ENCODE measurements at places on chromosomes 1 and 21. TPM values are rescaled to one million over a fixed set of nuclear protein-coding genes. Genes with fewer than 3 reads are reported as not detected.

DNA sequence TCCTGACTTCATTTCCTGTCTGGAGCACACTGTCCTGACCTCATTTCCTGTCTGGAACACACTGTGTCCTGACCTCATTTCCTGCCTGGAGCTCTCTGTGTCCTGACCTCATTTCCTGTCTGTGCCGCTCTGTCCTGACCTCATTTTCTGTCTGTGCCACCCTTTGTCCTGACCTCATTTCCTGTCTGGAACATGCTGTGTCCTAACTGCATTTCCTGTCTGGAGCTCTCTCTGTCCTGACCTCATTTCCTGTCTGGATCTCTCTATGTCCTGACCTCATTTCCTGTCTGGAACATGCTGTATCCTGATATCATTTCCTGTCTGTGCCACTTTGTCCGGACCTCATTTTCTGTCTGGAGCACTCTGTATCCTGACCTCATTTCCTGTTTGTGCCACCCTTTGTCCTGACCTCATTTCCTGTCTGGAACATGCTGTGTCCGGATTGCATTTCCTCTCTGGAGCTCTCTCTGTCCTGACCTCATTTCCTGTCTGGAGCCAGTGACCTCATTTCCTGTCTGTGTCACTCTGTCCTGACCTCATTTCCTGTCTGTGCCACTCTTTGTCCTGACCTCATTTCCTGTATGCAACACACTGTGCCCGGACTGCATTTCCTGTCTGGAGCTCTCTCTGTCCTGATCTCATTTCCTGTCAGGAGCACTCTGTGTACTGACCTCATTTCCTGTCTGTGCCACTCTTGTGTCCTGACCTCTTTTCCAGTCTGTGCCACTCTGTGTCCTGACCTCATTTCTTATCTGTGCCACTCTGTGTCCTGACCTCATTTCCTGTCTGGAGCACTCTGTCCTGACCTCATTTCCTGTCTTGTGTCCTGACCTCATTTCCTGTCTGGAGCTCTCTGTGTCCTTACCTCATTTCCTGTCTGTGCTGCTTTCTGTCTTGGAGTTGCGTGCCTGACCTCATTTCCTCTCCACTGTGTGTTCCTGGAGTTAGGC is 27.6 kb downstream of the SKI start:
- DNase-seq: no peak

GRCh38 chr1:156691665-156692440 is 13.5 kb downstream of the CRABP2 start:
- DNase-seq: no peak

DNA sequence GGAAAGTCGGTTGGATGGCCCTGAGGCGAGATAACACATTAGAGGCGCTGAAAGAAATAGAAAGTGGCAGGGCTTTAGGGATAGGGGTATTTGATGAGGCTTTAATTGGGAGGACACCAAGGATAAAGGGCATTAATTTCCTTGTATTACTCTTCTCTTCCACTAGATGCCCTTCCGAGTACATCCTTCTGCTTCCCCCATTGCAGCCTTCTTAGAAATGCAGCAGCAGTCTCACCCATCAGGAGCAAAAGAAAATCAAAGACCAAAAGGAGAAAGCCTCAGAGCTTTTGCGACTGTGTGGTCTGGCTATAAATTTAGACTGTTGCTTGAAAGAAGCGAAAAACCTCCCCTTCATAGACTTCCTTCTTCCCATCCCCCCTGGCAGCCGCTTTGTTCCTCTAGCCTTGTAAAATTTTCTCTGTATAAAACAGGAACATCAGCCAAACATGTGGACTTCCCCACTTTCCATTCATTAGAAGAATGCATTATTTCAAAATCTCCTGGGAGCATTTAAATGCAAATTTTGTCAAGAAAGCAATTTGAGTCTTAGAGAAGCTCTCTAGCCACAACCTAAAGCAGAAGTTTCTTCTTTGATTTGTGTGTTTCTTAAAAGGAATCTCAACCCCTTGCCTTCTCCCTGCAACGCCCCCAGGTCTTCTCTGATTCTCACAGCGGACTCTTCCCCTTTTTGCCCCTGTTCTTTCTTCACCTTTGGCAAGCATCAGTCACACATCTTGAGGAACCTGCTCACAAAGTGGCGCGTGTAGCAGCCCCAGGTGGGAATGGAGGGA is 76.6 kb downstream of the NDUFS5 start:
- no peak for DNase-seq

The CHIA gene
- not detected for polyA plus RNA-seq

The ORC1 gene
- polyA plus RNA-seq: 7.4 TPM

The C1orf167 gene
- polyA plus RNA-seq: 0.36 TPM

- no peak for DNase-seq
Observed at GRCh38 chr21:45917241-45917640, 64.3 kb upstream of the COL6A1 start.

DNA sequence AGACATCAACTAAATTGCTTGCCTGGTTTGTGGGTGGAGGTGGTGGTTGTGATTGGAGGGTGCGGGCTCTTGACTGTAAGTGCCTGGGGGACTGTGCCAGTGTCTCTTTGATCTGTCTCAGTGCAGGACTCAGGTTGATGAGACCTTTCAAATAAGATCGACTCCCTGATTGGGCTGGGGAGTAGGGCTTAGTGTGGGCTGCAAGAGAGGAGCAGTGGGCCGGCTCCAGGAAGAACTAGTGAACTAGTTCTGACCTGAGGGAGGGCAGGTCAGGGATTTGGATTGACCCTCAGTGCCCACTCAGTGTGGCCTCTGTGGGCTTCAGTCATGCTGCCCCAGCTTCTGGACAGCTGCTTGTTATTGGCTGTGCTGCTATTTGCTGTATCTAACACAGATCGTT is 130.6 kb upstream of the CACNA1E start:
- no peak for DNase-seq

DNA sequence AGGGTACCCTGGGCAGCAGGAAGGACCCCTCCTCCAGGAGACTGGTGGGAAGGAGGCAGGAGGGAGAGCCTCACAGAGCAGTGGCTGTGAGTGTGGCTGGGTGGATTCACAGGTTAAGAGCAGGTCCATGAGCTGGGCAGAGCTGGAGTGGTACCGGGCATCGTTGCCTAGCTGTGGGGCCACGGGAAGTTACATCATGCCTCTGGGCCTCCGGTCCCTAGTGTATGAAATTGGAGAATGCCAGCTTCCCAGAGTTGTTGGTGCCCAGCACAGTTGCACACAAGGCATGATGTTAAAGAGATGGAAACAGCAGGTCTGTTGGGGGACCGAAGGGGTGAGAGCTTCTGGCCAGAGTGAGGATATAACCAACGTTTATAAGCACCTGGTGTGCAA is 18.5 kb downstream of the FOXO6 start:
- DNase-seq: no peak

GRCh38 chr1:182460550-182460951 is 10.6 kb downstream of the RGSL1 start:
- DNase-seq: no peak

DNA sequence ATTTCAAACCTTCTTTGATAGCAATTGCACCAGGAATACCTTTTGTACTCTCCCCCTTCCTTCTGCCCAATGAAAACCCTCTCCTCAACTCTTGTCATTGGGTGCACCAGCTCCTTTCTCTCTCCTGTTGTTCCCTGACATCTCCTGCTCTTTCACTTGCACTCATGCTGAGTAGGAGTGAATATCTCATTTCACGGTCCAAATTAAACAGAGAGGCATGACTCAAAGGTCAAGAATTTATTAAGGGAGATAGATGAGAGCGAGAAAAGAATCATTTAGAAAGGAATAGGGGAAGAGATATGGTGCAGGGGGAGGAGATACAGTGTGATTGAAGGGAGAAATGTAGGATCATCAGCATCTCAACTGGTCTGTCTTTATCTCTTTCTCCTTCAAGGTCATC is 22.1 kb downstream of the AIM2 start:
- DNase-seq: no peak

- DNase-seq: no peak
Observed at GRCh38 chr1:6554907-6555778, at the start of gene TAS1R1. Gene TAS1R1, plus strand, starts transcription at chr1:6555307. Its CDS starts 67 bp downstream, at chr1:6555374.

- DNase-seq: no peak
Observed at GRCh38 chr1:94345148-94345721, 73.0 kb upstream of the ABCD3 start.

DNA sequence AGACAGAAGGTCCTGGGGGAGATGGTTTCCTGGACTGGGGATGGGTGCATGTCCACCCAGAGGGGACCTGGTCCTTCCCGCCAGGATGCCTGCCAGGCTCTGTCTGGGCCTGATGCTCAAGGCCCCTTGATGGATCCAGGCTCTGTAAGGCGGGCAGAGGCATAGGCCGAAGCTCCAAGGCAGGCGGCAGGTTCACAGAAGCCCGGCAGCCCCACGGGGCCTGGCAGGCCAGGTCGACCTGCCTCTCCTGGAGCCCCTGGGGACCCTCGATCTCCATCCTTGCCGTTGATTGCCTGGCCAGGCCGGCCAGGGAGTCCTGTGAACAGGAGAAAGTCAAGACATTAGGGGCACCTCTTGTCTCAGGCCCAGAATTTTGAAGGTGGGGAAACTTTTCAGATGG is 16.0 kb downstream of the COL9A2 start:
- no peak for DNase-seq

The CA6 gene
- not detected for polyA plus RNA-seq

The NMNAT2 gene
- polyA plus RNA-seq: 4.3 TPM

The TCEA3 gene
- 44.9 TPM for polyA plus RNA-seq

- no peak for DNase-seq
Observed at GRCh38 chr1:147892216-147892615, 10.4 kb upstream of the GJA8 start.

DNA sequence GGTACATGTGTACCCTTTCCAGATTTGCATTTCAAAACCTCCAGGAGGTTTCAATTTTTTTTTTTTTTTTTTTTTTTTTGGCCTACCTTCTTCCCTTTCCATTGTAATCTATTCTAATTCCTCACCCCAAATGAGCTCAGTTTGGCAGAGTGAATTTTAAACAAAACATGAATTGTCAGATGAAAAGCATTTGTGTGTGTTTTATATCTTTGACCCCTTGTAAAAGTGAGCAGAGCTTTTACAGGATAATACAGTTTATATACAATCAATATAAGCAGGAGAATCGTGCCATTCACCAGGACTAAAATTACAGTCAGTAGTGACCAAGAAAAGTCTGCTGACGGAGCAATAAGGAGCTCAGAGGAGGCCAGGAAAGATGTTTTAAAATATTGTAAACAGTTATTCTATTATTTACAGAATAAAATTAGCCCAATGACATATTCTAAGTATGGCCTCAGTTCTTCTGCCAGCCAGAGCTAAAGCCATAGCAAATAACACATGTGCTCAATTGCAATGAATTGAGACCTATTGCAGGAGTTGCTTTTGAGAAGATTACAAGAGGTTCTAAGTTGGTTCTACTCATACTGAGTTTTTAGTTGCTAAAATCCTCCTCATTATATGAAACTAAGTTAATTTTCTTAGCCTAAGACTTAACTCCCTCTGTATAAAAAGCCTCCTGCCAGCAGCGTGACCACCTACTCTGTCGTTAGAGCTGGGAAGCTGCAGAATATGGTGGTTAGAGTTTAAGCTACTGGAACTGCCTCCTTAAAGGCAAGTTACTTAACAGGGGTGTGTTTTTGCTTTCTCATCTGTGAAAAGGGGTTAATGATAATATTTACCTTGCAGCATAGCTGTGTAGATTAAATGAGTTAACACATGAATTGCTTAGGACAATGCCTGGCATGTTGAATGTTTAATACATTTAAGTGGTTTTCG is 50.8 kb upstream of the ZNF326 start:
- DNase-seq: no peak

DNA sequence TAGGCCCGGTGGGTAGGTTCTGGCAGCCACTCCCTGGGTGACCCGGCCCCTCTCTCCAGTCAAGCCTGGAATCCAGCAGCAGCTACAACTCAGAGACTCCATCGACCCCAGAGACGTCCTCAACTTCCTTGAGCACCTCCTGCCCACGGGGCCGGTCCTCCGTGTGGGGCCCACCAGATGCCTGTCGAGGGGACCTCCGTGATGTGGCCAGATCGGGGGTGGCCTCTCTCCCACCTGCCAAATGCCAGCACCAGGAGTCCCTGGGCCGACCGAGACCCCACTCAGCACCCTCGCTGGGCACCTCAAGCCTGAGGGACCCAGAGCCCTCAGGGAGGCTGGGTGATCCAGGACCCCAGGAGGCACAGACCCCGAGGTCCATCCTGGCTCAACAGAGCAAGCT is 2.7 kb downstream of the MIIP start:
- no peak for DNase-seq

The FCRL4 gene
- polyA plus RNA-seq: not detected

DNA sequence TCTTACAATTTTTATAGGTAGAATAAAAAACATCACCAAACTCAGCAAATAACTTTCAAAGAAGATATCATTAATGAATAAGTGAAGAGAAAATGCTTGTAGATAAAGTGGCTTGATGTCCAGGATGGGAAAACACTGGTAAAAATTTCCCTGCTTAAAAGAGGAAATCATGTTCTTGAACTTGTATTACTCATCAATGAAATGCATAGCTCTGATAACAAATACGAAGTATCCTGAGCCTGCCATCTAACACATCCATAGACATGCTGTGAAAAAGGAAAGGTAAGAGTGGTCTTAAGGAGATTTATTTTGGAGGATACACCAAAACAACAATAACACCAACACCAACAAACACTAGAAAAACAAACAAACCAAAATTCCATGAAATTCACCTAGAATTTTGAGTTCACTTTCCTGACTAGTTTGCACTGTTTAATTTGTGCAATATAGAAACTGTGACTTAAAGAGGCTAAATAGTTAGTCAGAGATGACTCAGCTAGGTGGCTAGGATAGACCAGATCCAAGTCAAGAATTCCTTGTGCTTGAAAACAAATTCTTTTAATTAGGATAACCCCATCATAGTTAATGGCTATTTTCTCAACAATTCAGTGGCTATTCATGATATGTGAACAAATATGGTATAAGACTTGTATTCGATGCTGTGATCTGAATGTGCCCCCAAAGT is 179.8 kb upstream of the KCNK2 start:
- no peak for DNase-seq

DNA sequence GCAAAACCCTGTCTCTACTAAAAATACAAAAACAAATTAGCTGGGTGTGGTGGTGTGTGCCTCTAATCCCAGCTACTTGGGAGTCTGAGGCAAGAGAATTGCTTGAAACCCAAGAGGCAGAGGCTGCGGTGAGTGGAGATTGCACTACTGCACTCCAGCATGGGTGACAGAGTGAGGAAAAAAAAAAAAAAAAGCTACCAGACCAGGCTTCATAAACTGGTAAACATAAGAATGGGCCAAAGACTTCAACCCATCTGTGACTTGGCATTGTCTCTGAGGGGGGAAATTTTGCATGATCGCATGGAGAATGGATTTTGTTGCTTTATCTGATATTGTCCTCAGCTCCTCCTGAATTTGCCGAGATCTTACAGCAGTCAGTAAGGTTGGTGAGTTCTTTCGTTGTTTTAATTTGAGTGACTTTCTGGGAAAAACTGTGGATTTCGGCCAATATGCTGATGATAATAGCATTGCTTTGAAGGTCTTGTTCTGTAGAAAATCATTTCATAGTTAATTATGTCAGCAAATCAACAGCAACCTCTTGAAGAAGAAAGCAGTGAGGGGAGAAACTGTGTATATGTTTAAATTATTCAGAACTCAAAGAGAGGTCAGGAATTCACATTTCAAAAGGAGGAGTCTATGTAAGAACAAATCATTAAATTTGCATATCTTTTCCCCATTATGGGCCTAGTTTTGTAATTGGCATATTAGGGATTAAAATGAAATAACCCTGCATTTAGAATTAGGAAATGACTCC is 13.1 kb downstream of the FGGY start:
- DNase-seq: no peak

Data from right renal cortex interstitium (tissue), 3 donors.